Daoy (cell line): ENCODE measurements at places on chromosomes 7 and 10. TPM values are rescaled to one million over a fixed set of nuclear protein-coding genes. Genes with fewer than 3 reads are reported as not detected.
A peak's percentile ranks its signal among the peaks of the same experiment; 100 is the strongest.

Gene RET
- total RNA-seq, result 0.17 and 2.0 TPM in 2 replicates

DNA sequence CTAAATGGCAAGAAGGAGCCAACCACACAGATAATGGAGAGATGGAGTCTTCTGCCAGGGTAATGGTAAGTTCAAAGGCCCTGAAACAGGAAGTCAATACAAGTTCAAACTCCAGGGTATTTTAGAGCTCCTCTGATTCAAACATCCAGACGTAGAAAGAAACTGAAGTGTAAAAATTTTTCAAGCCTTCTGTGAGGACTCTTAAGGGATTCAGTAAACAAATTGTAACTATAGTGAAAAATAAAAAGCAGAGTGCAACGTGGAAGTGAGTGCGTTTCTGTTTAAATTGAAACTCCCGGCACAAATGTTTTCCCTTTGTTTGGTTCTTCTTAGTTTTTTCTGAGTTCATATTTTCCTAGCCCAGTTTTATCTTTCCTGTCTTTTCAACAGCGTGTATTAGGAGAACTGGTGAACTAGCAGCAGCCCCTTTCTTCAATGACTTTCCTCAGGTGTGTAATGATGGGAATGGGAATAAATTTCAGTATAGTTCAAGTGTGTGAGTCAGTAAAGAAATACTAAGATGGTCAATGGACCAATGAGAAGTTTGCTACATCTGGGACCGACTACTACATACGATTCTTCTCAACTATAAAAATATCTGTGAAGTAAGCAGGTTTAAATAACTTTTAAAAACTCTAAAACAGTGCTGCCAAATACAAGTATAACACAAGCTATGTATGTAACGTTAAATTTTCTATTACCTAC, 298.9 kb downstream of the CSTF2T start:
- DNase-seq, result no peak

Gene VIPR2
- total RNA-seq, result 0.74 and 1.4 TPM in 2 replicates

GRCh38 chr10:38146579-38147333, 52.6 kb downstream of the ZNF37A start:
- DNase-seq, result no peak

Gene KAZALD1
- 3.0 and 12.2 TPM in 2 replicates for total RNA-seq

GRCh38 chr7:57819491-57819981, 369.6 kb downstream of the ZNF716 start:
- no peak for DNase-seq

DNA sequence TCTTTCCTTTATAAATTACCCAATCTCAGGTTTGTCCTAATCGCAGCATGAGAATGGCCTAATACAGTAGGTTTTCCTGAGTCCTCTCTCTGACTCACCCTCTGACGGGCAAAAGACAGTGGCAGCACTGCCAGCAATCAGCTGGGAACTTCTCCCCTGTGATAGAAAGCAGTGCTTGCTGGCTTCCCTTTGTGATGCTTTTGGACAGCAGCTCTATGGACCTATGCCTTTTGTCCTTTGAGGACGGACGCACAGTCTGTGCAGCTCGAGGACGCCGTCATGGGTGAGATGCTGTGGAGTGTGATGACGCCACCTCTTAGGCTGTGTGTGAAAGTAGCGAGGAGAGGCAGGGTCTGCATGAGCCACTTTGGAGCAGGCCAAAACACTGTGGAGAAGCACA, 68.8 kb downstream of the KIAA1217 start:
- peak; percentile 13 for DNase-seq
